Myometrial cell (primary cell): ENCODE measurements at places on chromosomes 4 and X. TPM values are rescaled to one million over a fixed set of nuclear protein-coding genes. Genes with fewer than 3 reads are reported as not detected.

SMIM31 gene
- total RNA-seq, result not detected in 2 replicates

C4orf51 gene
- total RNA-seq, result not detected in 2 replicates

FAM47E gene
- total RNA-seq, result under 0.01 and 0.86 TPM in 2 replicates

FRMPD3 gene
- total RNA-seq, result not detected in 2 replicates

NALF2 gene
- total RNA-seq, result not detected in 2 replicates
